ENCODE measurements at places on chromosomes 1 and 21.

DNA sequence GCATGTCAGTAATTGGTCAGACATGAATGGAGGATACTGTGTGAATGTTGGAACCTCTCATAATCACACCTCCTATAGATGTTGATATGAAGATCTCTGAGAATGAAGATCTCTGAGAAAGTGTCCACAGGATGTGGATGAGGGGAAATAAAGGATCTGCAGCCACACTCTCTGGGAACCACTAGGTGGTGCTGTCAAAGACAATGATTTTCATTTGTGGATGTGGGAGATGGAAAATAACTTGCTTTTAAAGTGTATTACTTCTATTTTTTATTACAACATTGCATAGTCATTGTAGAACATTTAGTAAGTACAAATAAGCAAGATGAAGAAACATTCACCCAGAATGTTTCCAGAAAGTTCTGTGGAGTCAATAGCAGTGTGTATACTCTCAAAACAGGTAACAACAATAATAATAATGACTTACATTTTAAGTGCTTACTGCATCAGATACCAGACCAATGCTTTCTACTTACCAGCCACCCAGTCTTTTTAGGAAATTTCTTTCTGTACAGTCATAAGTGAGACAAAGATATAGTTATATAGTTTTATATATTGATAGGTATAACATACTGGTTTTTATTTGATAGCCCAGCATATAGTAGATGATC lies 128.2 kb downstream of the ATG4C start:
- DNase-seq = no peak

DNA sequence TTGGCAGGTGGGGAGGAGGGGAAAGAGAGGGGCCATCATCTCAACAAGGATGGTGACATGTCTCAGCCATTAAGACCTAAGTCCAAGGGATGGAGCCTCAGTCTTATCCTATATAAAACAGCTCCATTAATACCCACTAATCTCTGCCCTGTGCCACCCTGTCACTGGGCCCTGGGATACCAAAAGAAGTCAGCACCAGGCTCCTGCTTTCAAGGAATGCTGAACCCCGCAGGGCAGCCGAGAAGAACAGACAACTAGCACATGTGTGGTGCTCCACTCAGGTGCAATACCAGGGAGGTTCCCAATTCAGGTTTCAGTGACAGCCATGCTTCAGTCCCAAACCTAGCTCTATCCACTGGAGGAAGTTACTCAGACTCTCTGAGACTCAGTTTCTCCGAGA lies 128.4 kb downstream of the GRIK3 start:
- no peak for DNase-seq

- DNase-seq = peak; percentile 61
Measured at GRCh38 chr1:151653397-151653796, 41.5 kb downstream of the SNX27 start.

DNA sequence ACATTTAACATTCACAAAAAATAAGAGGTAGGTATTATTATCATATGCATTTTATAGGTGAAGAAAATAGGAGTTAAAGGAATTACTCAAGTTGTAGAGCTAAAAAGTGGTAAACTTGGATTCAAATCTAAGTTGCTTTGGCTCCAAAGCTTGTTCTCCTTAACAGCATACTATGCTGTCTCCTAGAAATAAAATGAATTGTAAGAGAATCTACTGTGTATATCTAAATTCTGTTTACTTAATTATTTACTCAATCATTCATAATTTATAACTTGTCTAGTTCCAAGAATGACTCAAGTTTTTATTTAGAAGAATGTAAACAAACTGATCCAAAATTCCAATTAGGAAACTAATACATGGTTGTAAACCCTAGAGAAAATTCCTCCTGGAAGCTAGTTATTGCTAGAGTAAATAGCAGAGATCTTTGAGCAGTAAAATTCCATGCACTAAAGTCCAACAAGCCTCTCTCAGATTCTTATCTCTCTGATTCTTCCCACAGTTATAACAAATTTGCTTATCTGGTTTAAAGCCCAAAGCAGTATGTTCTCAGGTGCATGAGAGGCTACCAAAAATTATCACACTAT lies 132.5 kb upstream of the DPT start:
- DNase-seq = no peak

GRCh38 chr21:35408401-35408800 lies 359.3 kb upstream of the RUNX1 start:
- peak; percentile 65 for DNase-seq

DNA sequence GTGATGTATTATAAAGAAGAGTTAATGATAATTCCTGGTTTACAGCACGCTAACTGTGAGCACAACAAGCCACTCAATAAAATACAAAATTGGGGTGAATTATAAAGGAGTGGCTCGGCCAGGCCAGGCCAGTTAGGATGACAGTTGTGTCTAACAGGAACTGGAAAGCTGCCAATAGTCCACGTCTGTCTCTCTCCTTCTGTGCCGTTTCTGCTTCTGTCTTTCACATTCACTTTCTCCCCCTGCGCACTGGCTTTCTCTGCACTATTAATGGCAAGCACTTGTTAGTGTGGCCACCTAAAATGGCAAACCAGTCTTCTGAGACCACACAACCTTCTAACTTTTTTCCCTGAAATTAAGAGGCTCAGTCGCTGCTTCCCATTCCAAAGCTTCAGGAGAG lies 394.3 kb downstream of the NTNG1 start:
- DNase-seq = no peak

DNA sequence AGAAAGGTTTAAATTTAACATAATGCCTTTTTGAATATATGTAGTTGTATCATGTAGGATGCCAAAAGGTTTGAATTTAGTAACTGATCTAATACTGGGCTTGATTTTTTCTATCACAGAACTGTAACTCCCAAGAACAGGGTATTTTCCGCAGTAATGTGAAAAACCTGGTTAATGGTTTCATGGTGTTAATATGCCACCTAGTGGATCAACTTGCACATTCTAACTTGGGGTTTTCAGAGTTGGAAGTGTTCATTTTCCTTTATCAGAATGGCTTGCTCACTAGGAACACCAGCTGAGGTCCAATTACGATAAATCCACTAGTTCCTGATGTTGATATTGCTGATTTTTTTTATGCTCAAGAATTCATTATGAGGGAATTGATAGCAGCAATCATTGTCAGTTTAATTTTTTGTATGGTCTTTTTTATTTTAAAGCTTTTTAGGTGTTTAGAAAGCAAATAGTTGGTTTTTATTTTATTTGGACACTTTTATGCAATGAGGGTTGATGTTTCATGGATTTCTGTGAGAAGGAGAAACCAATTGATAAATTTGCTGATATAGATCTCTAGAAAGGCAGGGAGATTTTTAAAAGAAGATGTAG lies 157.2 kb downstream of the PLA2G4A start:
- DNase-seq = peak; percentile 64

DNA sequence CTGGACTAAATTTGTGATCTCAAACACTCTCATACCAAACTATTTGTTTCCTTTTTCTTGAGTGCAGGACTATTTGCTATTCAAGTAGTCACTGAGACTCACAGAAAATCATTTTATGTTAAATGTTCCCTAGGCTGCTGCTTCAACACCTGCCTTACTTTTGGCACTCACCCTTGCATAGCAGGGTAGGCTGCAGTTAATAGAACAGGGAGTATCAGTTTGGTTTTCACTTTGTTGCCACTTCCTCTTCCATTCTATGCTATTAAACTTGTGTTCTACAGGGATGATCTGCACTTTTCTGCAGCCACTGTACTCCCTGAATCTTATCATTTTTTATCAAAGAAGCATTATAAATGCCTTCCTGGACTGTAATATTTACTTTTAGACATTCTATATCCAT lies 148.7 kb upstream of the PRMT6 start:
- DNase-seq = no peak

DNA sequence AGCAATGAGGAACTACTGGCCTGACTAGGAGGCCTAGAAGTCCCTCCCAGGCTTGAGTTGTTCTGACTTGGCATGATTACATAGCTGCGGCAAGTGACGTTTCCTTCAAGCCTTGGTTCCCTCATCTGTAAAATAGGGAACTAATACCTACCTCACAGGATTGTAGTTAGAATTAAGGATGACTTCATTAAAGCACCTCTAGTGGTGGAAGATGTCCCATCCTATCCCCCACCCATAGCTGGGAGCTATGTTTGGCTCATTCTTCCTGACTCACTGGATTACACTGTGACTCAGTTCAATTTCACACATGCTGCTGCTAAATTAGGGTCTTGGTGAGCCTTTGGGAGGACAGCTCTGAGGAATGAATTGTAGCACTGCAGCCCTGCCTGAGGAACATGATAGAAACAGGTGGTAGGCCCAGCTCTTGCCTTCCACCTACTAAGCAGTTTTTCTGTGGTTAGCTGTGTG lies 6.0 kb upstream of the SHISA4 start:
- peak; percentile 91 for DNase-seq

DNA sequence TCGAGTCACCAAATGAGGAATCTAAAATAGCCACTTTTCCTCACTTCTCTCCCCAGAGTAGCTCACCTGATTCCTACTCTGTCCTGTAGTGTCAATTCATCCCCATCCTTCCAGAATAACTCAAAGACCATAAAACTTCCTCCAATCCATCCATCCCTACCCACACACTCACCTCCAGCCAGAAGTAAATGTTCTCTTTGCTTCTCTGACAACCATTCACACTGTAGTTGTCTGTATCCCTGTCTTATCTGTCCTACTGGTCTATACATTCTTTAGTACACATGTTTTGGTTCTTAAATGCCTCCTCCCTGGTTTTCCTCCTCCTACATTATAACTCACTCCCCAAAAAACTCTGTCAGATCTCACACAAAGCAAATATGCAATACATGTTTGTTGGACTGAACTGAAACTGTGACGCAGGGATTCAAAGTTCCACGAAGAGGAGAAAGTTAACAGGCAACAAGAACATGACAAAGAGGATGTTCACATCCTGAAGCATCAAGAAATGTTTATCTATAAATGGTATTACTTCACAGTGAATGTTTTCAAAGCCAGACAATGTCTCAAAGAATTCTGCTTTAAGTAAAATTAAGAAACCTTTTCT lies 11.0 kb downstream of the TP53BP2 start:
- DNase-seq = peak; percentile 61

GRCh38 chr21:19523746-19524145 lies 1120.2 kb upstream of the TMPRSS15 start:
- DNase-seq = no peak

DNA sequence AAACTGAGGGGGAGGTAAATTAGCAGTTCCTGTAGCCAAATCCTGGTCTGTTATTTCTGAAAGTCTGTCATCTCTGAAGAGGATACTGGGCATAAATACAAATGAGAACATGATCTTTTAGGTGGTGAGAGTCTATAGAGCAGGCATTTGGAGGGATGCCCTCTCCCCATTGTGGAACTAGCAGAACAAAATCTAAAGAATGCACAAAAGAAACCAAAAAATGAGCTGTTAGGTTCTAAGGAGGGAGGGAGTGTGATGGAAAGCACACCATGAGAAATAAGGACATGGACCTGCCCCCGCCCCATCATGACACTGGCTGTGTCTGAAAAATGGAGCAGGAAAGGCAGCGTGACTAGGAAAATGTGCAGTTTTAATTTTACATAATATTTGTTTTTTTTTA lies 262.0 kb downstream of the KIF26B start:
- DNase-seq = peak; percentile 6

DNA sequence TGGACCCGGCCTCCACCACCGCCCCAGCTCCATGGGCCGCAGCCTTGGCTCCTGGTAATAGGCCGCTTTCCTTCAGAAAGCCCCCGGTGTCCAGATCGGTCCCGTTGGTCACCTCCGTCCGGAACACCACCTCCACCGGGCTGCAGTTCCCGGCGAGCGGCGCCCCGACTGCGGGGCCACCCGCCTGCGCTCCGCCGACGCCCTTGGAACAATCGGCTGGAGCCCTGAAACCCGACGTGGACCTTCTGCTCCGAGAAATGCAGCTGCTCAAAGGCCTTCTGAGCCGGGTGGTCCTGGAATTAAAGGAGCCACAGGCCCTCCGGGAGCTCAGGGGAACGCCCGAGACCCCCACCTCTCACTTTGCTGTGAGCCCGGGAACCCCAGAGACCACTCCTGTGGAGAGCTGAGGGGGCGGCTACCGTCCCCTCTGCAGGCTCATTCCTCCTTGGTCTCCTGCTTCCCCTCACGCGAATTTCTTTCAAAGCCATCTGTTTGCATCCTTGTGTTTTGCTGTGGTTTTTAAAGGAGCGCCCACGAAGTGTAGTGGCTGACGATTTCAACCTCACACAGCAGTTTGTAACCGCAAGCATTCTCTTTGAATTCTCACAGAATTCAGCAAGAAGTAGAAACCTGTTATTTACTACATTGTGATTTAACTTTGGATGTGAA lies 6.0 kb downstream of the FCRLB start:
- peak; percentile 86 for DNase-seq

DNA sequence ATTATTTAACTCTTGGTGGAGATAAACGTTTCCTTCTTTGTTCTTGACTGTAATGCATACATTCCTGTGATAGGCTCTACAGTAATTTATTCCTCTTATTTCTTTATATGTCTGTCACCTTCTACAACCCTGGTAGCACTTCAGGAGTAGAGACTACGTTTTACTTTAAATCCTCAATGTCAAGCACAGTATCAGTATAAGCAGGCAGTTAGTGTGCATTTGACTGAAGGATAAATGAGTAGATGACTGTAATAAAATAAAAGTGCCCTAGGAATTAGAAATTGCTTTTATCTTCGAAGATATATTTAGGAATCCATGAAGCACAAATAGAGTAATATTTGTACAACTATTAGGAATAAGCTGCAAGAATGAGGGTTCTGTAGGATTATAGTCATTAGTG lies 599.6 kb upstream of the PRMT6 start:
- no peak for DNase-seq

DNA sequence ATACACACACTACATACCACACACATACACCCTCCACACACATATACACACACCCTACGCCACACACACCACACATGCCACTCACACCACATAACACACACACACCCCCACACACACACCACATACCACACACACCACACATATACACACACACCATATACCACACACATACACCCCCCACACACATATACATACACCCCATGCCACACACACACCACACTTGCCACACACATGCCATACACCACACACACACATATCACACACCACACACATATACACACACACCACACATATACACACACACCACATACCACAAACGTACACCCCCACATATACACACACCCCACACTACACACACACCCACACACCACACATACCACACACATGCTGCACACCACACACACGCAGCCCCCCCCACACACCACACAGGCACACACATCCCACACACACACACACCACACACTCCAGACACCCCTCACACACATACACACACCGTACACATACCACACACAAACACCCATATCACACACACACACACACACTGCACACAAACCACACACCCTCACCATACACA lies 76.7 kb upstream of the TMPRSS2 start:
- no peak for DNase-seq

DNA sequence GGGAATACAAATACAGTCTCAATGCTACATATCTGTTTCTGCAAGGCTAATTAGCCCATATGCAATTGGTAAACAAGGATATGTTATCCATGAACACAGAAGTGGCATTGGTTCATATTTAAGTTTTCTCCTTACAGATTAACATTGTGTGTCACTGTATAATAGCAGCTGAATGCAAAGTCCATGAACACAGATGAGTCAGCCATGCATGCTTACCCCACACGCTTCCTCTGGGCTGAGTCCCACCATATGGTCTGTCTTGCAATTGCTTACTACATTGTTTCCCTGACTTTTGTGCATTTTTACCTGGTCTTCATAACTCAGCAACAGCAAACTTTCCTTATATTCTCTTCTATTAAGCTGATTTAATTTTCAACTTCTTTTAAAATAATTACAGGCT lies 41.5 kb upstream of the TSNAX start:
- DNase-seq = peak; percentile 60
